GDM1 (cell line): ENCODE measurements at places on chromosomes 2 and 18.
A peak's percentile ranks its signal among the peaks of the same experiment; 100 is the strongest.

DNA sequence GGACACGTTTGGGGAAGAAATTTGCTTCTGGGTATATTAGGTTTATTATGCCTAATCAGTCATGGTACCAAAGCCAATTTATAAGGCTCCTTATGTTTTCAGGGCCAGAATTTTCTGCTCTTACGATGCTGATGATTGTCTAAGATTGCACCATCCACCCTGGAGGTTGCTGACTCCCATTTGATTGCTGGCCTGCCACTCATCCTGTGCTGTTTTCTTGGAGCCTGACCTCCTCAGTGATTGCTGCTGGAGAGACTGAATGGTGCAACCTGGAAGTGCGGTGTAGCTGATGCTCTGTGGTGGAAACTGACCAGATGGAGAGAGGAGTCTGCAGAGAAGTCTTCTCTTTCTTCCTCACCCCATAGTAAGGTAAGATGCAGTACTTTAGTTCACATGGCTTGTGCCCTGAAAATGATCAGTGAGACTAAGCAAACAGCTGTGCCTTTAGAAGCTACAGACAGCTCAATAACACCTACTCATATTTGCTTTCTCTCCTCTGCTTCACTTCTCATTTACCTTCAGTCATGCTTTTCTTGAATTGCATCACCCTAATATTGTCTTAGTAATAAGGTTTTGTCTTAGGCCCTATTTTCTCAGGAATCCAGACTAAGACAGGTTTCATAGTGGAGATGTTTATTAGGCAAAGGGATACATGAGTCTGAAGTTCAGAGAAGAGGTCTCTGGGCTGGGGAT is 17.4 kb downstream of the ZNF24 start:
- no peak for DNase-seq

DNA sequence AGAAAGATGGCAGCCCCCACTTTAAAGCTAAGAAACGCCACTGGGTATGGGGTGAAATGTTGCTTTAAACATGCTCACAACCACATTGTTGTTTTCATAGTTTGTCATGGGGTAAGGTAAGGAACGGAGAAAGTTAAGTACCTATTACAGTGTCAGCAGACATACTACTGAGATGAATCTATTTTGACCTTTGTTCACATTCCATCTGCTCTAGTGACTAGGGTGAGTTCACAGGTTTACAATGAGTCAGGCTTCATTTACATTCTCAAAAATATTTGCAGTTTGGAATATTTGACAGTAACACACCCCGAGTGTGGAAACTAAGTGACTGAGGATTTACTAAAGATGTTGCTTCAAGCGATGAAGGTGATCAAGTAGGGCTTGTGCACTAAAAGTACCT is 428.7 kb upstream of the ACVR2A start:
- no peak for DNase-seq

DNA sequence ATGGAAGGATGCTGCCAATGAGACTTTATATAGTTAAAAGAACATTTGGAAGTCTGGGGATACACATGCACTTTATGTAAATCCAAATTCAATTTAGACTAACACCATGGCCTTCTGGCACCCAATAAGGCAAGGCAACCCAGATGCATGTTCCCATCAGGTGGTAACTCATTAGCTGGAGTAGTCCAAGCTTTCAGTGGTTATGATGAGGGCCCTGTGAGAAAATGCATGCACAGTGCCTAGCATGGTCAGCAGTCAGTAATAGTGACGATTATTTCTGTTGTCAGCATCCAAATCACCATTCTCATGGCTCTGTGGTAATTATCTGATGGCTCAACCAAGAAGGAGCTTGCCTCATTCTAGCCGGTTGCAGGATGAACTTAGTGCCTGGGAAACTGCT is 70.3 kb upstream of the CTLA4 start:
- no peak for DNase-seq

DNA sequence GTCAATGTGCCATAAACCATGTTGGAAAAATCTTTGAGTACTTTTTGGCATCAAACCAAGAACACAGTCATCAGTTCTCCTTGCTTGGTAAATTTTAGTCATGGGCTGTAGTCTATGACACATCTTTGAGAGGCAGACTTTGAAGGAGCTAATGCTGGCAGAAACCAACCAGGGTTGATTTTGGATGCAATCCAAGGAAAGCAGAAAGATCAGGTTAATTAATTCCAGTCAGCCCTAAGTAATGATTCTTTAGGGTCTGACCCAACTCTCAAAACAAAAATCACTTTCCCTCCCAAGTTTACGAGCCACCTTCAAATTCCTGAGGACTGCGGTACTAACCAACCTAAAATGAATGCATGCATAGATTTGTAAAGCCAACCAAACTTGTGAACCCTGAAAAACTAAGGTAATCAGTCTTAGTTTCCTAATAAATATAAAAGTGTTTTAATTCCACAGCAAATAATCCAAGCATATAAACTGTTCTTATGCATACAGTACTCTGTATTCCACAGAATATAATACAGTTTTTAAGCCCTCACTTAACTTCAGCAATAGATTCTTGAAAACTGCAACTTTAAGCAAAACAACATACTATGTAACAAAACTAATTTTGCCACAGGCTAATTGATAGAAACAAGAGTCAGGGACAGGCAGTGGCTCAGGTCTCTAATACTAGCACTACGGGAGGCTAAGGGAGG is 22.0 kb downstream of the AP1S3 start:
- DNase-seq, result no peak

- DNase-seq, result no peak
These were observed 156.9 kb downstream of the SETBP1 start for GRCh38 chr18:44837482-44838180.

DNA sequence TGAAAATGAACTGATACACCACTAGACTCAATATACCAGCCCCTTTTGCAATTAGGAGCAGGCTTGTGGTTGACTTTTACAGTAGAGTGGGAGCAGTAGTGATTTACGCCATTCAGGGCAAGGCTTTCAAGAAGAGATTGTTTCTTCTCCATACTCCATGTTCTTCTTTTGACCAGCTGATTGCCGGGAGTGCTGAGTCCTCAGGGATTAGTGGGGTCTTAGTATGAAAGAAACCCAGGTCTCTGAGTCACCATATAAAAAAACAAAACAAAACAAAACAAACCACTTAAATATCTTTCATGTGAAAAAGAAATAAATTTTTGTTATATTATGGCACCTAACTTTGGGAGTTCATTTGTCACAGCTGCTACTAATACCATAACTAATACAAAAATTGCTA is 465.6 kb upstream of the TRIB2 start:
- no peak for DNase-seq

- DNase-seq, result peak; percentile 9
These were observed 86.7 kb downstream of the C18orf54 start for GRCh38 chr18:54444319-54444914.

- DNase-seq, result no peak
These were observed 176.5 kb downstream of the RBM43 start for GRCh38 chr2:151085181-151085611.

DNA sequence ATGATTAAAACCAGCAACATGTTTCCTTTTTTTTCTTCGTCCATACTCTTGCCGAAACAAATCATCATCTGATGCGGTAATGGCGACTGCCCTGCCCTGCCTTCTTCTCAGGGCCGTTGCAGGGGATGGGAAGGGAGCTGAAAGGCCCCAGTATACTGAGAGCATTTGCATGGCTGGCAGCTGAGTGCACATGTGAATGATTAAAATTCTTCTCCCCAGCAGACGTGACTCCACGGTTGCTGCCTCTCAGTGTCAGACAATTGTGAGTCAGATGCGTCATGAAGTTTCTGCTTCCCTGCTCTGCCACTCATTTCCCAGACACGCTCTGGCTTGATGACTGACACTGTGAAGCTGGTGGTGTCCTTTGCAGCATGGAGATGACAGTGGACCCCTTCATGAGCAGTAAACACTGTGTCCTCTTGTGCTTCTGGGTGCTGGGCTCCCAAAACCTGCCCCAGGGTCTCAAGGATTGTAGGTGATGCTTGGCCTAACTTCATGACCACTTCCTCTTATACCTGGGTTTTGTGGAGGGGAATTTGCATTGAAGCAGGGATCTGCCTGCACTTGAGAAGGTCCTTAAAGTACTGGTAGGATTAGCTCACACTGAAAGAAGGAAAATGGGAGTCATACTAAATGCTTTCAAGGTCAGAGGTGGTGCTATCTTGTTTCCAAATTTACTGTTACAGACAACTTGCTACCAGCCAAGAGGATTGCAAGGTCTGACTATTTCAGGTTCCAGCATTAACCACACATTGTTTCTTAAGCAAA is 222.5 kb upstream of the COPS8 start:
- no peak for DNase-seq

DNA sequence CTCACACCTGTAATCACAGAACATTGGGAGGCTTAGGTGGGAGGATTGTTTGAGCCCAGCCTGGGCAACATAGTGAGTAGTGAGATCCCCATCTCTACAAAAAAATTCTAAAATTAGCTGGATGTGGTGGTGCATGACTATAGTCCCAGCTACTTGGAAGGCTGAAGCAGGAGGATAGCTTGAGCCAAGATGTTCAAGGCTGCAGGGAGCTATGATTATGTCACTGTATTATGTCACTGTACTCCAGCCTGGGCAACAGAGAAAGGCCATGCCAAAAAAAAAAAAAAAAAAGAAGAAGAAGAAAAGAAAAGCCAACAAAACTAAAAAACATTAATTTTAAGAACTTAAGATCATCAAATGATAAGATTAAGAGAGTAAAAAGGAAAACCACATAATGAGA is 17.4 kb upstream of the NCOA1 start:
- DNase-seq, result no peak

GRCh38 chr2:44296653-44297052 is 21.4 kb downstream of the SLC3A1 start:
- DNase-seq, result no peak

DNA sequence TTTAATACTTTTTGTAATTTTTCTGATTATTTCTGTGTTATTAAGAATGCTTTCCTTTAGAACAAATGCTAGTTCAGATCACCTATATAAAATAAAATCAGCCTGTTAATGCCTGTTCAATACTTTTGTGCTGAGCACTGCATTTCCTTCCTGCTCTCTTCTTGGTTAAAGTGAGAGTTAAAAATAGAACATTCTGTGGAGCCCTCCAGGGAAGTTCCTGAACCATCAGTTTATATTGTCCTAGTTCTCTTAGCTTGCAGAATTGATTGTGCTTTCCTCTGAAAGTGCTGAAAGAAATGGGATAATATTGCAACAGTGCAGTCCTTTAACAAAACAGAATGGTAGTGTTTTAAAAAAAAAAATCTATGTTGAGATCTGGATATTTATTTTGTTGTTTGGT is 74.6 kb upstream of the UBXN4 start:
- no peak for DNase-seq

DNA sequence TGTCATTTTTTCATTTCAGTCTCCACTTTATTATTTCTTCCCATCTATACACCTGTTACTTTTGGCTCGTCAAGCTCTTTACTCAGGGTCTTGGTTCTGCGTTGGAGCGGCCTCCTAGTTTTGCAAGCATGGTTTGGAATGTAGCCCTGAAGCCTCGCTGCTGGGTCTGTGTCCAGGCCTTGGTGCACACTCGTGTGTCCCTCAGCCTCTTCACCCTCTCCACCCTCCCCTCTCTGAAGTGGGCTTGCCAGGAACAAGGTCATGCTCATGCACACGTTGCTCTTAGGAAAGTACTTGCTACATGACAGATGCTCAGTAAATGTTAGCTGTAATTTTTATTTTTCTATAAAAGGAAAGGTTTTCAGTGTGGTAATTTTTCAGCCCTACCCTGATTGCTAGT is 147.0 kb downstream of the ATP9B start:
- DNase-seq, result no peak

DNA sequence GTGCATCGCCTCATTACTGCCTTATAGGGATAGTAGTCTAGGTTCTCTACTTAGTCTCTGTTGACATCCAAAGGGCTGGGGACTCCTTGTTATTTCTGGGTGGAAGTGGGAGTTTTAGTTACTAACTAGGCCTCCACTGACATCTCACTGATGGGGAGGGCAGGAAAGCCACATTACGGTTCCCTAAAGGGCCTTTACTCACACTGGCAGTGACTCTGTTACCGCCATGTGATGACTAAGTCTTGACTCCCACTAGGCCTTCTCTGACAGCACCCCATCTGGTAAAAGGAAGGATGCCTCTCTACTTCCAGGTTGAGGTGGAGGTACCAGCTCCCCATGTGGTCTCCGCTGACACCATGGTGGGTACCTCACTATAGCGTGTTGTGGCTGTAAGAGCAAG is 14.0 kb upstream of the BCL2L11 start:
- DNase-seq, result peak; percentile 5

DNA sequence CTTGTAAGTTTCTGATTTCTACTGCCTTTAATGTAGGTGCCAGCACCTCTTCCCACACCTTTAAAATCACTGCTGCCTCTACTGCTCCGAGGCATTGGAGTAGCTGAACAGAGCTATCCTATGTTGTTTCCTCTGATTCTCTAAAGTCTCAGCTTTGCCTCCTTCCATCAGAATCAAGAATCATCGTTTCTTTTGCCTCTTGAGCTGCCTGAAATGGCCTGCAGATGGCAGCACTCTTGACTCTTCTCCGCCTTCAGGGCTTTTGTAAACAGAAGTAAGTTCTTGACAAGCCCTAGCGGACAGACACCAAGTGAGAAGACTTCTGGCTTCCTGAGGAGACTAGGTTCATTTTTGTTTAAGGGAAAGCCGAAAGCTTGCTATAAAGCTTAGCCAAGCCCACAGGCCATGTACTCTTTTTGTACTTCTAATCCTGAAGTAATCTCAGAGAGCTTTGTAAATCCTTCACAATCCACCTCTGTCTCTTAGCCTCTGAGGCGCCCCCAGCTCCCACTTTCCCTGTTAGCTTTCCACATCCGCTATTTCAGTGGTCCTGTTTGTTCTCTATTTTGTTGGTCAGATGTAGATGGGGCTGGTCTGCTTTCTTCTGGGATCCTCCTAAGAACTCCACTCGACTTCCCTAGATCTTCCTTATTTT is 48.4 kb downstream of the GTF3C3 start:
- DNase-seq, result peak; percentile 26

GRCh38 chr2:171810422-171811244 is 83.4 kb downstream of the SLC25A12 start:
- no peak for DNase-seq

GRCh38 chr2:161379740-161380139 is 36.4 kb upstream of the TBR1 start:
- no peak for DNase-seq

- no peak for DNase-seq
These were observed 976.0 kb downstream of the DCDC2C start for GRCh38 chr2:4679391-4679790.

DNA sequence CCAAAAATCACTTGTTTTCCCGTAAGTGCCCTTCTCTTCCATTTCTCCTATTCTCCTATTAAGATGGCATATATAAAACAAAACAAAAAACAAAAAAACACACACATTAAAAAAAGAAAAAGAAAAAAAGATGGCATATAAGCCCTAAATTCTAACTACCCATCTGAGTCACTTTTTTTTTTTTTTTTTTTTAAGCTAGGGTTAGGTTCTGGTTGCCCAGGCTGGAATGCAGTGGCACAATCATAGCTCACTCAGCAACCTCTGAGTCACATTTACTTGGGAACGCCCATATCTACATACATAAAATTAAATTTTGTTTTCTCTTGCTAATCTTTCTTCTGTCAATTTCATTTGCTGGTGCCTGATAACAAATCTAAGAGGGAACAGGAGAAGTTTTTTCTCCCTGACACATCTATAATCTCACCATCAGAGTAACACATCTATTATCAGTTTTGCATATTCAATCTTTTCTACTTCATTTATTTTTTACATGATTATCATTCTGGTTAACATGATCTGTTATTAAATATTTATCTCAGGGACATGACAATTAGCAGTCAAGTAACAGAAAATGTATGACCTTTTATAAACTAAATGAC is 52.1 kb downstream of the EEF1B2 start:
- no peak for DNase-seq

- DNase-seq, result no peak
These were observed 41.9 kb downstream of the KLF7 start for GRCh38 chr2:207123776-207124391.

GRCh38 chr2:84443477-84443876 is 15.6 kb downstream of the SUCLG1 start:
- no peak for DNase-seq

GRCh38 chr2:112493858-112494648 is 12.1 kb downstream of the TTL start:
- no peak for DNase-seq
